ENCODE measurements at places on chromosomes 4 and X.

DNA sequence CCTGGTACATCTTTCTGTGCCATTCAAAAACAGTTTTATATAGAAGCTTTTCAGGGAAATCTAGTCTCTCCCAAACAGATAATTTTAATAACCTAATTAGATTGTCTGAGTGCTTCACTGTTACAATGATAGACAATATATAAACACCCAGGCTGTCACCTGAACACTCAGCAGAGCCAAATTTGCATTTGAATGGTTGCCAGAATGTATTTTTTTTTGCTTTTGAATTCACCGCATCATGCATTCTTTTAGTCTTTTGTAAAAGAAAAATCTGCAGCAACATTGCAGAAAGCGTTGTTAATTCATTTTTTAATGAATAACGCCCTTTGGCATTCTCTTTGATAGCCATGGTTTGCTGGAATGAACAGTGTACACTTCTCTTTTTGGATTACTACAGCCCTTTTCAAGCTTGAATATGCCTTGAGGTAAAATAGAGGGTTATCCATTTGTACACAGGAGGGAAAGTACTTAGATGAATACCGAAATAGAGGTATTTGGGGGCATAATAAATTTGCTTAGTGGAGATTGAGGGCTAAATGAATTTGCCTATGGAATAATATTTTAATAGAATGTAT, 175.0 kb upstream of the EPHA5 start:
- no peak for DNase-seq

- no peak for DNase-seq
Measured at GRCh38 chrX:2541603-2542002, 40.8 kb upstream of the DHRSX start.

DNA sequence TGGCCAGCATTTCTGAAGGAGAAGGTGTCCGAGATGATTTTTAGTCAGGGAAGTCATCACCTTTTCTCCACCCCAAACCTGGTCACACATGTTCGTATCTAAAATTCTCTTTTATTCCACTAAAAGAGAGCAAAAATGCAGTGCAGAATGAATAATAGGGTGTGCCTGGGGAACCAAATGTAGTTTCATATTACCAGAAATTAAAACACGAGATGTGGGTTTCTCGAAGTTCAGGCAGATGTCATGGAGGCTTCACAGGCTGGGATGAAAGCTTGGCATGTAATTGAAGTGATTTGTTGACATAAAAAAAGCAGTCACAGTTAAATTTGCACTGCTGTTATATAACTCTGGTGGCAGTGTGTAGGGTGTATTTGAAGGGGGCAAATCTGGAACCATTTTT, 165.5 kb upstream of the PDE5A start:
- no peak for DNase-seq

DNA sequence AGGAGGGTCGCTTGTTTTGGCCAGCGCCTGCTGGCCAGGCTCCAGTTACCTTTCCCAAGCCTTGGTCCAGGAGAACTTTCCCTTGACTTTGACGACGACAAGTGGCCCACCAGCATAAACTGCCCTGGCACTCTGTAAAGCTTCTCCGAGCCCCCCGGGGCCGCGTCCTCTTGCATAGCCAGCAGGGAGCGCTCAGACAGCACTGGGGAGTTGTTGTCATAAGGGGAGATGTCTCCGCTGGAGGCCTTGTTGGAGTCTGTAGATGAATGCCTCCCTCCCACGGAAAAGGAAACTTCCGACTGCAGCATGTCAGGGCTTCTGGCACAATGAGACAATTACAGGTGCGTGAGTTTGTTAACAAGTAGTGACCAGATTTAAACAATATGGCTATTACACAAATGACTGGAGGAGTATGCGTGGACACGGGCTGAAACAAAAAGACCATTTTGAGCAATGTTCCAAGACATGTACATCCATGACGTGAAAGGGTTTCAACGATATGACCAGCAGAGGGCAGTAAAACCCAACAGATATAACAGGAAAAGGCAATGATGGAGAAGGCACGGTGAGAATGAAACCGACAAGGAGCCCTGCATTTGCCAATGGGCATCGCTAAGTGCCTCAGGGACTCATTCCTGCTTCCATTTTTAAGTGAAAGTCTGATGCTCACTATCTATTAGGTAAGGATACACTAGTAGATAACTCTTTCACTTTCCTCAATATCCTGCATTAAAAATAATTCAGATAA, 33.0 kb downstream of the HCCS start:
- no peak for DNase-seq

GRCh38 chr4:168655182-168655581, 158.3 kb downstream of the PALLD start:
- DNase-seq = no peak

DNA sequence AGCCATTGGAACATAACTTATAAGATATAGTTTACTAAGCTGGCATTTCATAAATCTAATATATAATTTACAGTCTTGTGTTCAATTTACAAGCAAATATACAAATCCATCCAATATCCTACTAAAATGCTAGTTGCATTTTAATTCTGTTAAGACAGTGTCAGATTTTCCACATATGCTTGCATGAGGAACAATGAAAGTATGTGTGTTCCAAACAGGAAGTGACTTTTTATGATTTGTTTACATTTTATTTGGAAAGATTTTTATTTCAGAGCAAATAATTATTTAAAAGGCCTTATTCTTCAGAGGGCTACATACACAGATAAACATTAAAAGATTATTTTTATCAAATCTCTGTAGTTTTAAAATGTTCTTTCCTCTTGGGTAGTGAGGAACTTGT, 130.1 kb downstream of the KLHL34 start:
- DNase-seq = no peak

DNA sequence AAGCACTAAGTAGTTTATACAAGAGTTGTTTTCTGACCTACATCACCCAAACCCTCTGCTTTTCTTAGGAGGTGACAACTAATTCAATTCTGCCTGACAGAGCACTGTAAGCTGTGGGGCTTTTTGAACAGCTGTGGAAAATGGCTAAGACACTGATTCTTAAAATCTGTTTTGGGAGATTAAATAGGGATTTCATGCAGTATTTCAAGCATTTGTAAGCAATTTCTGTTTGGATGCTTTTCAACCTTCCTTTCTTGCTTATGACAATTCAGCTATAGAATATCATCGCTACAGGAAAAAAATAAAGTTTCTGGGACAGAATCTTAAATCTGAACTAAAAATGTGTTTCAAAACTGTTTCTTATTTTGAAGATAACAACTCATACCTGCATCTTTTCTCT, 459.5 kb downstream of the RAPGEF2 start:
- no peak for DNase-seq

DNA sequence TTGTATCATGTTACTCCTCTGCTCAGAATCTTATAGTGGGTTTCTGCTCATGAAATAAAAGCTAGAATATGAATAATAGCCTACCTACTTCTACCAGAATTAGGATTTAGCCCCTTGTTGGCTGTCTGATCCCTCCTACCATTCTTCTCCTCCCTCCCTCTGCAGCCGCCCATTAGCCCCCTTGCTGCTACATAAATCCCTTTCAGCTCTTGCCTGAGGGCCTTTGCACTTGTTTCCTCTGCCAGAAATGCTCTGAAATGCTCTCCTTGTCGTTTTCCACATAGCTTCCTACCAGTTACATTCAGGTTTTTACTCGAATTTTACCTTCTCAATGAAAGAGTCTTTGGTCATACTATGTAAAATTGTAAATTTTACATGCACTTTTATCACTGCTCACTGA, 159.2 kb downstream of the ADGRL3 start:
- no peak for DNase-seq

DNA sequence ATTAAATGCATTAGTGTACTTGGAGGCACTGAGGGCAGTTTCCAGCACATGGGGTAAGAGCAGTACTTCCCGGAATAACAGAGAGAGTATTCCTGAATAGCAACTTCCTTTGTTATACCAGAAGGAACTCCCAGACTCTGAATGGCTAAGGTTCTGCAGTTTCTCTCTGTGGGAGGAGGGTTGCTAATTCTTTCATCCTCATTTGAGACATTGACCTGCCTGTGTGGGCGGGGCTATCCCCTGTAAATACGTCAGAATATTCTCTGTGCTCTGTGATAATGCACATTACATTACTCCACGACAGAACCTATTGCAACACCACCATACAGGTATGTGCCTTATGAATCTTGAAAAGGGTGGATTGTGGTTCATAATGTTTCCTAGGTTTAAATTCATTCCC, 52.7 kb downstream of the SPINK2 start:
- DNase-seq = no peak

DNA sequence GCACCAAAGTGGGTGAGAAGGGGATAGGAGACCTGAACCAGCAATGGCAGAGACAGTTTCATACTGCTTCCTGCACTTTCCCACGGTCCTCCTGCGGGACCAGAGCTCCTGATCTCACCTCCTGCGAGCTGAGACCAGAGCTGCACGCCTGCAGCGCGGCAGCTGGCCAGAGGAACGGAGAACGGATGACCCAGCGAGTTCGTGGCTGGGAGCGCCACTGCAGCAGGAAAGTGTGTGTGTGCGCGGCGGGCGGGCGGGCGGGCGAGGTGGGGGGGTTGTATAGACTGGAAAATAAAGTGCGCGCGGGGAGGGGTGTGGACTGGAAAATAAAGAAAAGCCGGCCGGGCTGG, 16.5 kb downstream of the MCF2 start:
- DNase-seq = no peak

DNA sequence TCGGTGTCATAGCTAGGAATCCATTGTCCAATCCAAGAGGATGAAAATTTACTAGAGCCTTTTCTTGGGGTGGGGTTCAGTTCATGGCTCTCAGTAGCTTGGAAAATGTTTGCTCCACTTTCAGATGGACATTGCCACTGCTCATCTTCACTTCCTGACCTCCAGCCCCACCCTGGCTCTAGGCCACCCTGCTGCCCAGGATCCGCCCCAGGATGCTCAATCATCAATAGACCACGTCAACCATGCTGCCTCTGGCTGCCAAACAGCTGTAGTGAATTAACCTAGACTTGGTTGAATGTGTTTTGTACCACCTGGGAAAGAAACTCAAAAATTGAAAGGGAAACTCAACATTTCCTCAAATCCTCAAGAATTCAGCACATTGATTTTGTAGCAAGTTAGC, 37.2 kb upstream of the HSD17B10 start:
- DNase-seq = no peak

DNA sequence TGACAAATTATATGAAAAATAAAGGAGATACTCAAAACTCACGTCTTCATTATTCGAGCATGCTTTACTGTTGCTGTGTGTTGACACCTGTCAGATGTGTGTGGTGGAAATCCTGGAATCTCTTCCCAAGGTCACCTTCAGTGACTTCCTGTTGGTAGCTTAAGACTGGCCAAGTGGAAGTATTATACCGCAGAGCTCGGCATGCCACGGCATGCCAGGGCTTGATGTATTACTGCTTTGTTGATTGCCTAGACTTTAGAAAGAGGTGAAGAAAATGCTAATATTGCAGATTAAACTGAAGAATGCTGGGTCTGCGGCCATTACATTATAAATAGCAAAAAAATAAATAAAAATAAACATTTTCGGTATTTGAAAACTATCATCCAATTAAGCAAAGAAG, 4.6 kb downstream of the TREX2 start:
- DNase-seq = no peak

- no peak for DNase-seq
Measured at GRCh38 chr4:55438314-55438713, 42.6 kb downstream of the TMEM165 start.

DNA sequence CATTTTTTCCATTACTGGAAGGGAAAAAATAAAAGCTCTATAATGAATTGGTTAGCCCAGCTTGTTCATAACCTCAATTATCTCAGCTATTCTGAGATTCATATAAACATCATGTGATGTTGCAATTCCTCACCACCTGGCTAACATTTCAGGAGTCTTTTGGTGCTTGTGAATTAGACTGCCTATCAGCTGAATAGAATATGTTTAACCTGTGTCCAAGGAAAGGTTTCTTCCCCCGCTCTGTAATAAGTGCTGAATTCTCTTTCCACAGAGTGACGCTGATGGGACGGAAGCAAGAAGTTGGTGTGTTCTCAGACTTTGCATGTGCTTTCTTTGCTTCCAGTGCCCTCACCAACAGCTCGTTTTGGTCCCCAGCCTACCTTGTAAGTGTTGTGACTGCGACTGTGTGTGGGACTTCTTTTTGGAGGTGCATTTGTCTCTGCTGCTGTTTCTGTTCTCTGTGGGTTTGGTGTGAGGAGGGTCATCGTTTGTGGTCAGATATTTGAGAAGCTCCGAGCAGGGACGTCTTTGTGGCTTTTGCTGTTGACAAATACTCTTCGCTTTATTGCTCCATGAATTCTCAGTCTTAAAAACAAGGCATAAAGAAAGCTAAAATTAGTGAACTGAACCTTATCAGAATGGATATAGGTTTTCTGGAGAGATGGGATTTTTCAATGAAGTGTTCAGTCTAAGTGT, 61.7 kb downstream of the PPARGC1A start:
- no peak for DNase-seq

All from activated naive CD8-positive, alpha-beta T cell treated with anti-CD3 and anti-CD28 coated beads, Interleukin-2, amount 50 U/mL, for 16 hours (primary cell).